ENCODE measurements at places on chromosomes 2 and 18. TPM values are rescaled to one million over a fixed set of nuclear protein-coding genes. Genes with fewer than 3 reads are reported as not detected.

Gene FOXD4L1
- 0.60 TPM for polyA plus RNA-seq

Gene DSG2
- 55.9 TPM for polyA plus RNA-seq

Gene GAREM1
- 39.6 TPM for polyA plus RNA-seq

GRCh38 chr2:120014226-120014980 is 1.5 kb downstream of the EPB41L5 start:
- DNase-seq: peak; percentile 41

- no peak for DNase-seq
These were observed 175.6 kb downstream of the PRKCE start for GRCh38 chr2:45826884-45827635.

- DNase-seq: no peak
These were observed 104.4 kb upstream of the MAPRE2 start for GRCh38 chr18:34936772-34937171.

GRCh38 chr18:55083461-55083860 is 124.2 kb upstream of the CCDC68 start:
- DNase-seq: no peak

DNA sequence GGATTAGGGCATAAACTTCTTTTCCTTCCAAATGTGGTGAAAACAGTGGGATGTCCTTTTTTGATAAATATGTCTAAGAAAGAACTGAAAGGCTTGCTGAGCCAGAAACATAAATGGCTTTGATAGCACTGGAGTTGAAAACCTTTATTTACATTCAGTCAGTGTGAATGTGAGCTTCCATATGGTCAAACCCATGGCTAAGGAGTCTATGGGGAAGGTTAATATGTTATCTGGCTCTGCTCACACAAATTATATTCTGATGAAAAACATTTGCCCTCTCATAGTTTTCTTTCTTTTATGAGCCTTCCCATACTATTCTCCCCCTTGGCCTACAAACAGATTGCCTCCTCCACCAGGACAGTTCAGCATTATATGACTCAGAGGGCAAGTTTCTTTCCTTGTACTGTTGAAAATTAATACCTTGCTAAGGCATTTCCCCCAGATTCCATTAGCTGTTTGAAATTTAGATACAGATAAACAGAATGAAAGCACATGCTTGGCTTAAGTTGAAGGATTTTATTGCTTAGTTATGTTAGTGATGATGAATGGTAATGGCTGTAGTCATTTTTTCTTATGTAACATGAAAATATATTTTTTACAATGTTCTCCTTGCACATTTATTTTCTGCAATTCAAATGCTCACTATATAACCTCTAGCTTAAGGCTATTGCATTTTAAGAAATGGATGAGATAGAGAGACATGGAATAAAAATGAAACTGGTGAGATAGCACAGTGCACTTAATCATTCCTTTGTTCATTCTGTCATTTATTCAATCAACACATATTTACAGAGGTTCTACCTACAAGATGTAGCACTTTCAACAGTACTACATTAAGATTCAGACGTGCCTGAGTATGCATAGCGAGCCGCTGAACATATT is 544.1 kb downstream of the LRRTM4 start:
- DNase-seq: no peak

GRCh38 chr2:147003081-147003480 is 841.7 kb upstream of the ACVR2A start:
- no peak for DNase-seq

DNA sequence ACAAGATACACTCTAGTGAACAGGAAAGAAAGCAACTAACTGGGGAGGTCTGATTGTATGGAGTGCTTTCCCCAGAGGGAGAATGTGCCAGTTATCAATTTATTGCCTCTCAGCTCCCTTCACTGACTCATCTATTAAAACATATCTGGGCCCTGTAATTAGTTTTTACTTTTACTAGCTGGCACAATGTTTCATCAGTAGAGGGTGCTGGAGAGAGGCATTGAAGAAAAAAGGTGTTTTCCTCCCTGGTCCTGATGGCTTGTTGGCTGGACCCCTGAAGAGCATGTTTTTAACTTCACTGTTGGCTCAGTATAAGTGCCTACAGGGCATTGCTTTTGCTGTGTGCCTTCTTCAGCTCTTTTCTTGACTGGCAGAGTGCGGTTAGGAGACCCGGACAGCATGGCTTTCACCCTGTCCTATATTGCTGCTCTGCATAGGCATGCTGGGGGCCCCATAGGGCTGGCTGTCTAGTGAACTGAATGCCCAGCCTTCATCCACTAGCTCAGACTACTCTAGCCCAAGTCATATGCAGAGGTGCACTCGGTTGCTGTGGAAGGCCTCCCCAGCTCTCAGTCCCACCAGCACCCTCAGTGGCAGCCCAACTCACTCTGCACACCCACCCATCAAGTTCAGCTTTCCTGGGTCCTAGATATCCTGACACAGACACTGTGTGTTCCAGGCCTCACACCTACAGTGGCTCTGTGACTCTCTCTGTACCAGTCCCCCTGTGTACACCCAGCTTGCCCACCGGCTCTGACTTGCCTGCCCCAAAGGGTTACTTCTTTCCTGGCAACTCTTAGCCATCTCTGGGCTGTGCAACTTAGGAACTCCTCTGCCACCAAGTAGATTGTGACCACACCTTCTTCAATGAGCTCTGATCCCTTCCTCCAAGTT is 62.3 kb upstream of the ACYP2 start:
- DNase-seq: no peak

DNA sequence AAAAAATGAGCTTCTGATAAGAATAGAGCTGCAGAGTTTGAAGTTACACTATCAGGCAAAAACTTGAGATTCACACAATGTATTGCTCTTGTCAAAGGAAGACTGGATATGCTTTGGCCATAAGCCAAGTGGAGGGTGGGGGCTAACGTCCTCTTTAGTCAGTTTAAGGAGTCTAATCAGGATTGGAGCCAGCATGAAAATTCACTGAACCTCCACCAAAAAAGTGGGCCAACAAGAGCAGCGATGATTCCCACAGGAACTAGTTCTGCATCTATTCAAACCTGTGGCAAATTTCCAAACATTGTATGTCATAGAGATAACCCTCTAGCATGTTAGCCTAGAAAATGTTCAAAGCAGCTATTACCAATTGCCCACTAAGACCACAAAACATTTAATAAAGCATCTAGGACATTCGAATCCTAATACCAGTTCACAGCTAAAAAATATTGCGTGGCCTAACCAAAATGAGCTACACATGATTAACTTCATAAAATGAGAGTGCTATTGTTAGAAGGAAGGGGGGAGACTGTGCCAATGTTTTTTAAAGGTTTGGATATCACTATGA is 43.5 kb upstream of the TMEM247 start:
- DNase-seq: no peak

- no peak for DNase-seq
These were observed 23.4 kb downstream of the MROH2A start for GRCh38 chr2:233801357-233802131.

DNA sequence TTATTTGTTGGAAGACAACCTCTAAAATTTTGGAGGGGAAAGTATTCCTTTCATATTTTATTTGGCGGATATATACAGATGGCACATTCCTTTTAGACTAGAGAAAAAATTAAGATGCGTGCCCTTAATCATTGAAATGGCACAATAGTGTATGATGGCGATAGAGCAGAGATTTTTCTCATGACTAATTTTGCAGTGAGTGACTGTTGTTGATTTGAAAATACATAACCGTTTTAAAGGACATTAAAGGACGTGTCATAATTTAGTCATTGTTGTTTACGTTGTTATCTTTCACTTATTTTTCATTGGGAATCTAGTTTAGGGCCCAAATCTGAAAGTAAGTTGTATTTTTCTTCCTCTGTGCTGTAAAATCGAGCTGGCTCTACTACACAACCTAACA is 61.7 kb downstream of the CERS6 start:
- DNase-seq: no peak

GRCh38 chr2:120957905-120958304 is 222.2 kb downstream of the GLI2 start:
- DNase-seq: no peak

GRCh38 chr2:220786216-220786615 is 785.9 kb downstream of the EPHA4 start:
- DNase-seq: no peak

DNA sequence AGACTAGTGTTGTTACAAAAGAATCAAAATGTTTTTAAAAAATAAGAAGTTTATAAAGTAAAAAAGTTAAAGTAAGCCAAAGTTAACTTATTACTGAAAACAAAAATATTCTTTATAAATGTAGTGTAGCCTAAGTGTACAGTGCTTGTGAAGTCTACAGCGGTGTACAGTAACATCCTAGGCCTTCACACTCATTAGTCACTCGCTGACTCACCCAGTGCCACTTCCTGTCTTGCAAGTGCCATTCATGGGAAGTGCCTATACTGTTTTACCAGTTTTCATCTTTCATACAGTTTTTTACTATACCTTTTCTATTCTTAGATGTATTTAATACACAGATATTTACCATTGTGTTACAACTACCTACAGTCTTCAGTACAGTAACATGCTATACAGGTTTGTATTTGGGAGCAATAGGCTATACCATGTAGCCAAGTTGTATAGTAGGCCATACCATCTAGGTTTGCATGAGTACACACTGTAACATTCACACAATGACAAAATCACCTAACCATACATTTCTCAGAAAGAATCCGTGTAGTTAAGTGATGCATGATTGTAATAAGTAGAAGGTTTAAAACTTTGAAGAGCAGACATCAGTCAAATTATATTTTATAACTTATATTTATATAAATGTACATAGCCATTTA is 13.4 kb downstream of the SERPINB7 start:
- no peak for DNase-seq

DNA sequence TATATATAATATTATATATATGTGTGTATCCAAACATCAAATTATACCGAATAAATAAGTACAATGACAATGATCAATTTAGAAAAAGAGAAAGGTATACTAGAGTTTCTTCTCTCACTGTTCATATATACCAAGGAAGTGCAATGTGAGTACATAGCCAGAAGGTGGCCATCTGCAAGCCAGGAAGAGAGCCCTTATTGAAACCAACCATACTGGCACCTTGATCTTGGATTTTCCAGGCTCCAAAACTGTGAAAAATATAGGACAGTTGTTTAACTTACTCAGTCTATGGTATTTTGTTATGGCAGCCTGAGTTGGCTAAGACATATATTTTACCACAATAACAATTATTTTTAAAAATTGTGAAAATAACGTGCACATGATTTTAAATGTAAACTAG is 1490.2 kb upstream of the SLC39A10 start:
- DNase-seq: peak; percentile 6

DNA sequence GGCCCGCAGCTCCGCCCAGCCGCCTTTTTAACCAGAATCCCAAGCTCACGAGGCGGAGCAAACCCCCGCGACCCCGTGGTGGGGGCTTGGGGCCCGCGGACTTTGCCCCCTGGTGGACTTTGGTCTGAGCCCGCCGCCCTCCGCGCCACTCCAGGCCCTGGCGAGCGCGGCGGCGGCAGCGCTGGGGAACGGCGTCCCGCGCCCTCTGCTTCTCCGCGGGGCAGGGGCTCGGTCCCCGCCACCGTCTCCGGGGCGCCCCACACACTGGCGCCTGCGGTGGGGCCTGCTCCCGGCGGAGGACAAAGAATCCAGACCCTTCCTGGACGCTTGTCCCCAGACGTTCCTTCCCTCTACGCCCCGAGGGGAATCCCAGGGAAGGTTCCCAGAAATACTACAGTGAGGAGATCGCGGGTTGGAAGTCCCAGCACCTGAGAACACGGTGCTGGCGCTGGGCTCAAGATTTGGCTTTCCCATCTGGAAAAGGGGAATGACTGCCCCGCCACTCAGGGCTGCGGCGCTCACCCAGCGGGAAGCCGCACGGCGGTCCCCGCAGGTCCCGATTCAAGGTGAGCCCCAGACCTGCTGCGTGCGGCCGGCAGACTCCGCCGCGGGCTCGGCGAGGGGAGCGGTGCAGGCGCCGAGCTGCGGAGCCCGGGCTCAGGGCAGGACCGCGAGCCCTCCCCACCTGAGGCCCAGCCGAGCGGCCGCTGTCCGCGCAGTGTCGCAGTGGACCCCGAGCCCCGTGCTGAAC is at the start of gene HAAO:
Gene HAAO, minus strand, starts transcription at position 1 of the 751 bp plus-strand sequence. CDS start 47 bp downstream, outside the sequence.
- peak; percentile 57 for DNase-seq

- DNase-seq: no peak
These were observed 42.2 kb downstream of the RAB10 start for GRCh38 chr2:26076001-26076587.

GRCh38 chr2:21451403-21451802 is 327.6 kb downstream of the TDRD15 start:
- no peak for DNase-seq

DNA sequence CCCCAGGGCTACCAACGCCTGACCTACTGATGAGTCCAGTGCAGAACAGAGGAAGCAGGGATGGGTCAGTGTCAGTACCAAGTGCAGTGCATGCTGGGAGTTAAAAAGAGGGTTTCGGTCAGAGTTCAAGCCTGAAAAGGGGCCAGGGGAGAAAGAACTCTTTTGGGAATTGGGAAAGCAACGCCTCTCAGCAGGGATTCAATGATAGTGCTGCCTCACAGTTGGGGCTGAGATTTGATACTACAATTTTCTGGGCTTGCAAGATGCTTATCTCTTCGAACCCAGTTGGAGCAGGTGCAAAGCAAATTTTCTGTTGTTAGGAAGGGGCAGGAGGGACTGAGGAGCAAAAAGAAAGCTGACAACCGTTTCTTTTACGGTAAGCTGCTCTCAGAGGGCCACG is 82.6 kb downstream of the CERKL start:
- no peak for DNase-seq

DNA sequence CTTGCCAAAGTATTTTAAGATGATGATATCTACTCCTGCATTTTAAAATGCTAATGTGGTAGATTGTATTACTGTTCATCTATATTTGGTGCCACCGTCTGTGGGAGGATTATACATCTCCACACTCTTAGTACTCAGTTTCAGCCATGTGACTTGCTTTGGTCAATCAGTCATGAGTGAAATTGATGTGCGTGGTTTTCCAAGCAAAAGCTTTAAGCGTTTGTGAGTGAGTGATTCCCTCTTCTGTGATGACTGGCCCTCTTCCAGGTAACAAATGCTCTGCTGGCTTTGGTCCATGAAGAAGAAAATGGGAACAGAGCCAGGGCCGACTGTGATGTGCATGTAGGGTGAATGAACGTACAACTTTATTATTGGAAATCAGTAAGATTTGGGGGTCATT is 330.4 kb downstream of the LPIN1 start:
- DNase-seq: no peak
